Stimulated activated CD4-positive, alpha-beta T cell treated with anti-CD3 and anti-CD28 coated beads, Interleukin-2, amount 100 ng/mL, for 24 hours (primary cell): ENCODE measurements at places on chromosomes 5 and 9.
A peak's percentile ranks its signal among the peaks of the same experiment; 100 is the strongest.

- no peak for DNase-seq
Observed at GRCh38 chr9:113886466-113886865, 10.4 kb downstream of the ZNF618 start.

DNA sequence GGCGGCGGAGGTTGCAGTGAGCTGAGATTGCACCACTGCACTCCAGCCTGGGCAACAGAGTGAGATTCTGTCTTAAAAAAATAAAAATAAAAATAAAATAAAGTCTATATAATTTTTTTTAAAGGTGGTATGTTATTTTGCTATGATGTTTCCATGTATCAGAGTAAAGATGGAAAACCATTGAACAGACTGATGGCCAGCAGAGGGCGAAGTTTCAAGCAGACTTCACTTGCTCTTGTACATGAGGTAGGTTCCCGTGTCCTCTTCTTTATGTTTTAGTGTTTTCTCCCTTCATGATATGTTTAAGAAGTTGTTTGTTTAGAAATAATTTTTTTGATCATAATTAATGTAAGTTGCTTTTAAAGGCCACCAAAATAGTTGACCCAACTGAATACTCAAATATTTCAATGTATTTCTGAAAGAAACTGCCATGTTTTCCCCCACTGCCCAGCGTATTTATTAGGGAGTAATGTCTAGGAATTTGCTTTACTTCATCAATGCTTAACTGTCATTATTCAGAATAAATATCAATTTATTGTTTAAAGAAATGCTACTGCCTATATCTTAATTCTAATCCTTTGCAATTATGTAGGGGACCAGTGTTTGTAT, 146.4 kb downstream of the HACD4 start:
- peak; percentile 65 for DNase-seq

DNA sequence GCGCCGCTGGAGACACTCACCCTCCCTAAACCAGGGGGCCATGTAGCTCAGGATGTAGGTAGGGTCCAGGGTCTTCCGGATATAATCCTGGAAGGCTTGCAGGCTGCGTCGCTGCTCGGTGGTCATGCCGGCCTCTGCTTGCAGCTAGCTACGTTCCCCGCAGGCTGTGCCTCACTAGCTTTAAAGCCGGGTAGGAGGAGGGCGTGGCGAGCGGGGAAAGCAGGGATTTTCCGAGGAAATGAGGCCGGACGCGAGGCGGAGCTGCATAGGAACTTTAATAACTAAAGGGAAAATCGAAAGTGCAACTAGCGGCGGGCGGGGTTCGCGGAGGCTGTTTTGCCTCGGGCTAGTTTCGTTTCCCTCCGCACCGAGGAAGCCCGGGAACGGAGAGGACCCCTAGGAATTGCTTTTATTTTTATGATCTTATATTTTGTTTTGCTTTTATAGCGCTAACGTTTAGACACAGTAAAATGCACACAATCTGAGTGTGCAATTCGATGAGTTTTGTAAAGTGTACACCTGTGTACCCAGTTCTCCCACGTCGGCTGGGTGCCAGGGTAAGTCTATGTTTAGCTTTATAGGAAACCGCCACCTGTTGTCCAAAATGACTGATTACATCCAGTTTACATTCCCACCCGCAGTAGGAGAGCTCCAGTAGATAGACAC, at the start of gene RIGI:
Gene RIGI, minus strand, starts transcription at position 156 of the 666 bp plus-strand sequence. Its CDS starts 30 bp downstream, at position 126.
- peak; percentile 75 for DNase-seq

DNA sequence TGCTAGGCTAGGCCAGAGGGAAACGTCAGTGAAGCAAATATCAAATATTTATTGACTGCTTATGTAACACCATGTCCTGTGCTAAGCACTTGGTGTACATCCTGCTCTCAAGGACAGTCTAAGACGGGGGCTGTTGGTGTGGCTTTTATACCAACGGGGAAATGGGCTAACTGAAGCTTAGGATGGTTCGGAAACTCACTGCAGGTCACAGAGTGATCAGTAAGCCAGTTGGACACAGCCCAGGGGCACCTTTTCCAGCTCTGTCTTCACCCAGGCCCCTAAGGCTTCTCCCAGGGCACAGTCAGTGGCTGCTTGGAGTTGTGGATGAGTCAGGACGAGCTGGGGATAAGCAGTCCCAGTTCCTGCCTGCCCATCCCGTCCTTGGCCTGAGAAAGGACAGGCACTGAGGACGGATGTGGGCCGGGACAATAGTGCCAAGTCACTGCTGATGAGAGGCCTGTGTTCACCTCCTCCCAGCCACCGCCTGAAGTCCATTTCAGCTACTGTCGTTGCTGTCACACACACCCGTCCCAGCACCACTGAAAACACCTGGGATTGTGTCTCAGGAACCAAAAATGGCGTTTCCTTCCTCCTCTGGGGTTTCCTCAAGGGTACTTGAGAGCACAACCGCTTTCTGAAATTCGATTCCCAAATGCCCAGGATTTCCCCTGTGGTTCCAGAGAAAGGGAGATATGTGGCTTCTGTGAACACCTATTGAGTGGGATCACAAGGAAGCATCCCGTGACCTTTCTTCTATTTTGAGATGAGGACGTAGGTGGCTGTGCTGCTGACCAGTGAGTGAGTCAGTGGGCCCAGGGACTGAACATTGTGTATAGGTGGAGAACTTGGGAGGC, 17.5 kb upstream of the SPRY4 start:
- no peak for DNase-seq

- no peak for DNase-seq
Observed at GRCh38 chr5:36373527-36374086, 71.9 kb upstream of the RANBP3L start.

GRCh38 chr5:528629-529511, 4.6 kb upstream of the SLC9A3 start:
- no peak for DNase-seq

DNA sequence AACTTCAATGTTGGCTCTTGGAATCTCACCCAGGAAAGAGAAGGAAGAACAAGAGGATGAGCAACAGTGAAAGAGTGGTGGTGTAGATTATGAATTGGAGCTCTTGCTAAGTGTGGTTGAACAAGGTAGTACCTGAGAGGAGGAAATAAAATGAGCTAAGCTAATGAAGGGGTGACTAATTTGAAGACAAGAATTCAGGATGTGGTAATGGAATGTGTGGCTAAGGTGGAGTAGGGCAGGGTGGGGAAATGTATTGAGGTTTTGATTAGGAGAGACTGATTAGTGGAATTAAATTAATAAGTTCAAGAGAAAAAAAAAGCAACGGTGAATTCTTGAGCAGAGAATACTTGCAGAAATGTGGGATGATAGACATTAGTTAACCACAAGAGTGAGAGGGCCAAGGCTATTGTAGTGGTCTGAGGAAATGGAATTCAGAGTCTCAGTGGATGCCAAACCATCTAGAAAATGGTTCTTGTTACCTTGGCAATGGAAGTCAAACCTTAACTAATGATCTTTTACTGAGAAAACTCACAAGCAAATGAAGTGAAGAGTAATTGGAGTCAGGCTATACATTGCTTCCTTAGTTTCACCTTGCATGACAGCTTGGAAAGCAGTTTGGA, 648.3 kb upstream of the ZNF608 start:
- no peak for DNase-seq

GRCh38 chr5:138946241-138946623, 71.1 kb upstream of the LRRTM2 start:
- no peak for DNase-seq

DNA sequence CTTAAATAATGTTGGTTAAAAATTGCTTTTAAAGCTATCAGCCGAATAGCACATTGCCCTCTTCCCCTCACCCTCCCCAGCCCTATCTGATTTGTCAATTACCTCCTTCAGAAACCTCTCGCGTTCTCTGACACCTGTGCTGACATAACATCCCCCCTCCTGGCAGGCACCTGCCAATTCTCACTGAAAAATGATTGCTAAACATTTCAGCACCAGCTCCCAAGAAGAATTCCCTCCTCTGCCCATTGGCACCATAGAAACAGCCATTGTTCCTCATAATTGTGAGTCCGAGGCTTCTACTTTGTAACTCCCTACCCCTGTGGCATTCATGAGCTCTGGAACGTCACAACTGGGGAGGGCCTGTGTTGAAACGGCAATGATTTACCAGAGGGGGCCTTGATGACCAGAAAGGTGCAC, 20.2 kb downstream of the CDH6 start:
- no peak for DNase-seq

DNA sequence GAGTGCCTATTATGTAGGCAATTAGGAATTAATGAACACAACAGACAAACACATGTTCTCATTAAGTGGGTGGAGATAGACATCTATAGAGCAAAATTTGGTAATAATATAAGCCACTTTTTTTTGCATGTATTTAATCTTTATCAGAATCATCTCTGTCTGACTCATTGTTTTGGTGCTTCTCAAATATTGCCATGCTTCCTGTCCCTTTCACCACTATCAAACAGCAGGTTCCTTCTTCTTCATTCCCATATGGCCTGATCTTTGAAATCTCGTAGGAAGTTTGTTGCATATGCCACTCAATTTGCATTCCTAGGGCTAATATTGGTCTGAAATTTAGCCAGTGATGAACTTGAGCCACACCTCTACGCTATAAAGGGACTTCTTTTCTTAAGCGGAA, 128.9 kb upstream of the SPEF2 start:
- no peak for DNase-seq

GRCh38 chr9:5085993-5086392, 99.4 kb downstream of the INSL6 start:
- no peak for DNase-seq

DNA sequence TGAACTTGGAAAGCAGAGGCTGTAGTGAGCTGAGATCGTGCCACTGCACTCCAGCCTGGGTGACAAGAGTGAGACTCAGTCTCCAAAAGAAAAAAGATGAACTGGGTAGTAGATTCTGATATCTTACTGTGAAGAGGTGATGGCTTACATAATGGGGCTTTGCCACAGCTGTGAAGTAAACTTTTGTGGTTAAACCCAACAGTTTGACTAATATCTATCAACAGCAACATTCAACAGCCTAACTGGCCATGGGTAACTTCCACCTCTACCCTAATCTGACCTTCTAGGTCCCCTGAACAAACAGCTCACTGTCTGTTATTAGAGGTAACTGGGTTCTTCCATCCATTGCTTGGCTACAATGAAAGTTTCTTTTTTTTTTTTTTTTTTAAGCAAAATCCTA, 52.1 kb downstream of the TLE1 start:
- DNase-seq, result no peak

DNA sequence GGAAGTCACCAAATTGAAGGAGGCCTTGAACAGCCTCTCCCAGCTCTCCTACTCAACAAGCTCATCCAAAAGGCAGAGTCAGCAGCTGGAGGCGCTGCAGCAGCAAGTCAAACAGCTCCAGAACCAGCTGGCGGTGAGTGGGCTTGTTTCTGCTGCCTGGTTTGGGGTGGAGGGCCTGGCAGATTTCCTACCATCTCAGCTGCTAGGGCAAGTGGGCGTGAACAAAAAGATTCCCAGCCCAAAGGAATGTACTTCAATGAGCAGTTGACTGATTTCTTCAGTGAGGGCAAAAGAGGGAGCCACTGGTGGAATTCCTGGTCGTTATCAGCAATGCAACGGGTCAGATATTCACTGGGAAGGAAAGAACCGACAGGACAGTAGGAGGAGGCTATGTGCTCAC, 12.6 kb upstream of the TTC23L start:
- DNase-seq, result no peak

- no peak for DNase-seq
Observed at GRCh38 chr9:93132946-93133680, 938 bp downstream of the NINJ1 start.

DNA sequence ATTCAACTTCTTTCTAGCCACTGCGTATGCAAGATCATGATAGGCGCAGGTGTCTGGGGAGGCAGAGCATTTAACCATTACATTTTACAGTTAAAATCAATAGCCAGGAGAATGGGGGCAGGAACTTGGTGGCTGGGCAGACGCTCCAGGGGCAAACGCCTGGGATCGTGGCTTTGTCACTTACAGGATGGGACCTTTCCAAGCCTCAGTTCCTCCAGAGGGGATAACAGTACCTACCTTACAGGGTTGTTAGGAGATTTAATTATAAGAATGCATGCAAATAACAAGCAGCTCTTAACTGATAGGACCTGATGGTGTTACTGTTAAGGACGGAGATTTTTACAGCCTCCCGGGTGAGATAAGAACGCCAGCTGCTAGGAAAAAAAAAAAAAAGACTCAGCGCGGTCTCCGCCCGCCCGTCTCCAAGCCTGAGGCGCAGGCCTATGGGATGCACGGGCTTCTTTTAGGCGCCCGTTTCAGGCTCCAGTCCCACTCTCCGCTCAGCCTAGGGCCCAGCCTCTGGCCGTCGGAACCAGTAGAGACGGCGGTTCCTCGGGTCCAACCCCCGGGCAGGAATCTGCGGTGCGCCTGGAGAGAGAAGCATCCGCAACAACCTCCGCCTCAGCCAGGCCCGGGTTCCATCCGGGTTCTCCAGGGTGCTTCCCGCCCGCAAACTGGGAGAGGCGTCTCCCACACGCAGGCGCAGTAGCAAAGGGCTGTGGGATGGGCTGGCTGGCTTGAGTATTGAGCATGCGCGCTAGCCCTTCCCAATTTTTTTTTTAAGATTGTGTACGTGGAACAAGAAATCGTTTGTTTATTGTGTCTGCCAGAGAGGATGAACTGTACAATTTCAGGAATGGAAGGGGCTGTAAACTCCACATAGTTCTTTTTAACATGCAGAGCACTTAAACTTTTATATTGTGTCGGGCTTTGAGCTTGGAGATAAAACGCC, at the start of gene FAM200C:
Gene FAM200C, minus strand, starts transcription at position 653 of the 952 bp plus-strand sequence. CDS start 4,564 bp downstream, outside the sequence.
- peak; percentile 74 for DNase-seq
